ENCODE measurements at places on chromosomes 4 and X. TPM values are rescaled to one million over a fixed set of nuclear protein-coding genes. Genes with fewer than 3 reads are reported as not detected.

The SOD3 gene
- total RNA-seq = 0.28 TPM

GRCh38 chrX:115622534-115622933 is 61.6 kb downstream of the PLS3 start:
- no peaks in the 10 kb centered on the region for H3K4me1 ChIP-seq
- H3K27me3 ChIP-seq = no peaks in the 10 kb centered on the region
- H3K36me3 ChIP-seq = peaks cover 3% of the 10 kb centered on the region
- no peak overlapping the region for H3K27ac ChIP-seq

The VSIG1 gene
- total RNA-seq = not detected

The RHOXF2B gene
- not detected for total RNA-seq

GRCh38 chr4:6469898-6470501 is 2.4 kb downstream of the PPP2R2C start:
- no peak overlapping the region for H3K27ac ChIP-seq
- no peaks in the 10 kb centered on the region for H3K4me1 ChIP-seq

The IL3RA gene
- total RNA-seq = not detected

GRCh38 chrX:14489437-14489836 is 39.9 kb upstream of the GLRA2 start:
- no peak overlapping the region for H3K27ac ChIP-seq
- DNase-seq = no peak
- H3K4me3 ChIP-seq = no peak overlapping the region
- H3K36me3 ChIP-seq = no peaks in the 10 kb centered on the region
